SJCRH30 (cell line): ENCODE measurements at places on chromosomes 16 and 17. TPM values are rescaled to one million over a fixed set of nuclear protein-coding genes. Genes with fewer than 3 reads are reported as not detected.

DNA sequence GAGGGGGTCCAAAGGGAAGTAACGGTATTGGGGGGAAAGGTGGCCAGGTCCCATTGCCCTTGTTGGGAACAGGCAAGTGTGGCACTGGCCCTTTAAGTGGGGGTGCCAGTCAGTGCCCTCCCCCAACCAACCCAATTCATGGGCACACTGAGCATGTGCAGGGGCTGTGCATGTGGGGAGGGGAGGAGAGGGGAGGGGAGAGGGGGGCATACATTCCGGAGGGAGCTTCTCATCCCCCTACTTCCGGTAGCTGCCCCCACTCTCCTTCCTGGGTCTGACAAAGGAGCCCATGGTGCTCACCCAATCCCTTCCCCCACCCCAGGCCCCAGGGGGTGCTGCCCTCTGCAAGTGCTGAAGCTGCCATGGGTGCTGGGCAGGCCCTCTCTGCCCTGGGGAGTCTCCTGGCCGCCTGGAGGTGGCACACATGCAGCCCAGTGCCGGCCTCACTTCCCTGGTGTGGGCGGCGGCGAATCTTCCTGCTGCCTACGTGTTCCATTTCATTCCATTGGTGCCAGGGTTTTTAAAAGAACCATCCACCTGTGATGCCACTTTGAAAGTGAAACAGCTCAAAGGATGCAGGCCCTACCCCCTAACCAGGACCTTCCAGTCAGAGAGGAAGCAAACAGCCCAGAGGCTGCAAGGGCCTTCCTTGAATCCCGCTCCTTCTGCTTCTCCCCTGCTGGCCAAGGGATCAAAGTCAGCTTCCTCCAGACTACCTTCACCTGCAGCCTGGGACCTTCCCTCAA is 11.0 kb downstream of the HEXIM2 start:
- peak; percentile 93 for DNase-seq
- peaks cover 32% of the 10 kb centered on the region for H3K4me1 ChIP-seq
- no peaks in the 10 kb centered on the region for H3K36me3 ChIP-seq

The NOTUM gene
- total RNA-seq = 1.8 and 3.3 TPM in 2 replicates

DNA sequence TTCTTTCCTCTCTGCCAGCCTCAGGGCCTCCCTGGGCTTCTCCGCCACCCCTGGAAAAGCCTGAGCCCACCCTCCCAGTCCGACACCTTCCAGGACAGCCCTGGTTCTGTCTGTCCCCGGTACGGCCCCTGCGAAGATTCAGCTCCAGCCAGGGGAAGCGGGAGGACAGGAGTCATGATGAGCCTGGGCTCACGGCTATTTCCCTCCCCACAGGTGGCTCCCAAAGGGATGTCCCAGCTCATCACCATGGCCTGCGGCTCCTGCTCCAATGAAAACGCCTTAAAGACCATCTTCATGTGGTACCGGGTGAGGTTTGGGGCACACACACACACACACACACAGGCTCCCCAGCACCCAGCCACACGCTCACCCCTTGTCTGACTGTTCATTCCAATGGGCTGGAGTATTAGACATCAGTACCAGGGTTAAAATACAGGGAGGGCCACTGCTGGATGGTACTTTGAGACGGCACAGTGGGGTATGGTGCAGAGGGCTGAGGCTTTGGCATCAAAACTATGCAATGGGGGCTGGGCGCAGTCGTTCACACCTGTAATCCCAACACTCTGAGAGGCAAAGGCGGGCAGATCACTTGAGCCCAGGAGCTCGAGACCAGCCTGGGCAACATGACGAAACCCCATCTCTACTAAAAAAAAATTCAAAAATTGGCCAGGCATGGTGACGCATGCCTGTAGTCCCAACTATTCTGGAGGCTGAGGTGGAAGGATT is 32.8 kb downstream of the TMEM186 start:
- no peak overlapping the region for H3K27ac ChIP-seq
- H3K36me3 ChIP-seq = 0 out of 2 replicates have a peak, but pooled peaks cover 5% of the 10 kb centered on the region
- no peak for DNase-seq
- no peak overlapping the region for H3K4me3 ChIP-seq
- no peaks in the 10 kb centered on the region for H3K4me1 ChIP-seq

The IL17C gene
- total RNA-seq = not detected in 2 replicates

- DNase-seq = no peak
- H3K27me3 ChIP-seq = no peaks in the 10 kb centered on the region
- H3K27ac ChIP-seq = no peak overlapping the region
- no peaks in the 10 kb centered on the region for H3K36me3 ChIP-seq
- no peak overlapping the region for H3K4me3 ChIP-seq
- no peaks in the 10 kb centered on the region for H3K4me1 ChIP-seq
These were observed 432.6 kb downstream of the TOX3 start for GRCh38 chr16:52114379-52114778.

GRCh38 chr17:79505199-79505598 is 105.7 kb downstream of the RBFOX3 start:
- no peak overlapping the region for H3K4me3 ChIP-seq
- H3K36me3 ChIP-seq = no peaks in the 10 kb centered on the region
- peaks cover 42% of the 10 kb centered on the region for H3K27me3 ChIP-seq

The ETV4 gene
- 70.0 and 70.4 TPM in 2 replicates for total RNA-seq

- no peaks in the 10 kb centered on the region for H3K36me3 ChIP-seq
- H3K27me3 ChIP-seq = no peaks in the 10 kb centered on the region
- no peak for DNase-seq
- no peak overlapping the region for H3K4me3 ChIP-seq
- no peak overlapping the region for H3K27ac ChIP-seq
- no peaks in the 10 kb centered on the region for H3K4me1 ChIP-seq
These were observed 463.6 kb upstream of the SOX9 start for GRCh38 chr17:71656964-71657858.

- no peak for DNase-seq
- peaks cover 10% of the 10 kb centered on the region; the same call in 1 of the 2 replicates for H3K4me1 ChIP-seq
- no peak overlapping the region for H3K4me3 ChIP-seq
- no peaks in the 10 kb centered on the region for H3K27me3 ChIP-seq
- H3K36me3 ChIP-seq = no peaks in the 10 kb centered on the region
These were observed 41.9 kb upstream of the WSCD1 start for GRCh38 chr17:6028294-6028693.

- H3K4me3 ChIP-seq = no peak overlapping the region
- no peaks in the 10 kb centered on the region for H3K4me1 ChIP-seq
- no peak overlapping the region for H3K27ac ChIP-seq
- no peak for DNase-seq
- no peaks in the 10 kb centered on the region for H3K27me3 ChIP-seq
These were observed 72.0 kb downstream of the STXBP4 start for GRCh38 chr17:55040611-55041010.

DNA sequence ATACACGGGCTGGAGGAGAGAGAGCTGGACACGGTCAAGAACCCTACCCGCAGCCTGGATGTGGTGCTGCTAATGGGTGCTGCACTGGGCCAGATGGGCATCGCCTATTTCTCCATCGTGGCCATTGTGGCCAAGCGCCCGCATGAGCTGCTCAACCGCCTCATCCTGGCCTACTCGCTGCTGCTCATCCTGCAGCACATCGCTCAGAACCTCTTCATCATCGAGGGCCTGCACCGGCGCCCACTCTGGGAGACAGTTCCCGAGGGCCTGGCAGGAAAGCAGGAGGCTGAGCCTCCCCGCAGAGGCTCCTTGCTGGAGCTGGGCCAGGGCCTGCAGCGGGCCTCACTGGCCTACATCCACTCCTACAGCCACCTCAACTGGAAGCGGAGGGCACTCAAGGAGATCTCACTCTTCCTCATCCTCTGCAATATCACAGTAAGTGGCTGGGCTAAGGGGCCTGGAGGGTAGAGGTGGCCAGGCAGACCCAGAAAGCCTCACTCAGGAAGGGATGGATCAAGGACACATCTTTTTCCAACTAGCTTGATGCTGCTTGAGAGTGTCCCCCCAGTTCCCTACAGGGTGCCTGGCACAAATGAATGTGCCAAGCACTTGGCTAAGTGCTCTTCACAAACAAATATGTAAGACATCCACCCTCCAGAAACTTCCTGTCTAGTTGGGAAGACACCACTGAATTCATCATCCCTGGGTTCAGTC is 11.5 kb downstream of the OTOP3 start:
- H3K27me3 ChIP-seq = peaks cover 17% of the 10 kb centered on the region
- H3K4me3 ChIP-seq = no peak overlapping the region
- no peak overlapping the region for H3K27ac ChIP-seq
- H3K4me1 ChIP-seq = no peaks in the 10 kb centered on the region
- no peaks in the 10 kb centered on the region for H3K36me3 ChIP-seq
